ENCODE measurements at places on chromosomes 11 and 22.

DNA sequence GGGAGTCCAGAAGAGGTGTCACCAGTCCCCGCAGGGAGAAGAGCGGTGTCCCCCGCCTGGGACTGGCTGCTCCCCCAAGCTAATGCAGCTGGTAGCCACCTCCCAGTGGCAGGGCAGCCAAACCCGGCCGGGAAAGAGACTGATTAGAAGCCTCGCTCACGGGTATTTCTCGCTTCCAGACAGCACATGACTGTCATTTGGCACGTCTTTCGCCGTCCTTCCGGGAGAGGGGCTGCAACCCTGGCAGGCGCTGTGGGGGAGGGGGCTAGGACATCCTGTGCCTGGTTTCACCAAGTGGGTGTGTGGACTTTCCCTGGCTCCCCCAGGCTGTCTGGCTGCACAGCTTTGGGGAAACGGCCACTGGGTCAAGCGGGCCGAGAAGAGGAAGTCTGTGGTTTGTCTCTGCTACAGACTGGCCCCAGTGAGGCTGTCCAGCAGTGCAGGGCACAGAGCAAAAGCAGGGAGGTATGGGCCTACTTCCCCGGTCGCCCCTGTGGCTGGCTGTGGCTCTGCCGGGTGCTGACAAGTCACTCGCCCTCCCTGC lies 3.8 kb downstream of the CD81 start:
- DNase-seq = peak; percentile 95

DNA sequence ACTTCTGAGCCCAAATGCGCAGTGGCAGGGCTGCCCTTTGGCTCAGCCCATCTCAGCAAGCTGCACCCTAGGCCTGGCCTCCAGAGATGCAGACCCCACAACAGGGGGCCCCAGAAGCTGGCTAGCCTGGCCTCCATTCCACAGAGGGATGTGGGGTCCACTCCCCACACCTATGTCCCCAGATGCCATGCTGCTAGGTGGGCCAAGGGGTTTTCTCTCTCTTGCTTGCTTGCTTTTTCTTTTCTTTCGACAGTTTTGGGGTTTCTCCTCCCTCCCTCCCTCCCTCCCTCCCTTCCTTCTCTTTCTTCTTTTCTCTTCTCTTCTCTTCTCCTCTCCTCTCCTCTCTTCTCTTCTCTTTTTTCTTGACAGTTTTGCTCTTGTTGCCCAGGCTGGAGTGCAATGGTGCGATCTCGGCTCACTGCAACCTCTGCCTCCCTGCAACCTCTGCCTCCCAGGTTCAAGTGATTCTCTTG lies 9.6 kb downstream of the SCARF2 start:
- no peak for DNase-seq

DNA sequence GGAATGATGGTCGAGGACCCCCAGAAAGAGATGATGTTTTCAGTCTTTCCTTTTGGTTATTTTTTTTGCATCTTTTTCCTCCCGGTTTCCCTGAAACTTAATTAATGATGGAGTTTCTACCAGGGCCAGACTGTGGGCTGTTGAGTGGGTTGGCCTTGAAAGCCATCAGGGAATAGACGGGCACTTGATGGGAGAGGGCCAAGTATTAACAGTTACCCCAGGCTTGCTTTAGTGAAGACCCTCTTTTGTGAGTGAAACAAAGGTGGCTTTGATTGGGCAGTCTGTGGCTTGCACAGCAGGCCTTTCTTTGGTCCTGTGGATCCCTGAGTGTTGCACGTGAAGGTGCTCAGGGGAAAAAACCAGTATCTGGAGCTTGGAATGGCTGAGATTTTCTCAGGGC lies 56.9 kb downstream of the AMOTL1 start:
- no peak for DNase-seq

DNA sequence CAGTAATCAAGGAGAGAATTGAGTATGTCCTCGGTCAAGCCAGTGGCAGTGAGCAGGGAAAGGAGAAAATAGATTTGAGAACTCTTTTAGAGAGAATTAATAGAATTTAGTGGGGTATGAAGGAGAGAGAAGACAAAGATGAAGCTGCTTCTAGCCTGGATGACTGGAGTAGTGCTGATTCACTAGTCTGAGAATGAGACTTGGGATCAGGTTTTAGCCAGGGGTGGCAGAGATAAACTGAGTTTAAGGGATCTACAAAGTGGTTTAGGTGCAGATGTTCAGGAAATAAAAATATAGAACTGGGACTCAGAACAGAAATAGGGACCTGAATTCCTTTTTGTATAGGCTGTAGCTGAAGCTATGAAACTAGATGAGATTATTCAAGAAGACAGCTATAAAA lies 17.6 kb downstream of the HORMAD2 start:
- no peak for DNase-seq

Measured in right cardiac atrium (tissue), 5 donors.